HFF-Myc (cell line): ENCODE measurements at places on chromosomes 12 and 14.

- no peak for DNase-seq
These were observed 13.5 kb downstream of the EXD2 start for GRCh38 chr14:69204753-69205152.

DNA sequence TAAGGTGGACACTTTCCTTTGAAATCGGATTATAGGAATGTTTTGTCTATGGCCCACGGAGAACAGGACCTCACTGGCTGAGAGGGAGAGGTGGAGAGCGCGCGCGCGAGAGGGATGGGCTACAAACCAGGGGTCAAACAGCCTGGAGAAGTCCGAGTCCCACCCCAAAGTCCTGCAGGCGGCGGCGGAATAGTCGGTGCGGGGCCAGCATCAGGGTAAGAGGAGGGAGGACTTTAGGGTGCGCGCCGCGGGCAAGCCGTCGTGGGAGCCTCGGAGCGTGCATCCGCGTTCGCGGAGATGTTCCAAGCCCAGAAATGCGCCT is 3.3 kb upstream of the HOXC8 start:
- DNase-seq: no peak

GRCh38 chr12:49899286-49899843 is 4.3 kb downstream of the FAIM2 start:
- DNase-seq: no peak

GRCh38 chr12:50609292-50609874 is 104.6 kb downstream of the DIP2B start:
- no peak for DNase-seq

GRCh38 chr12:130127912-130128789 is 34.1 kb upstream of the FZD10 start:
- no peak for DNase-seq

- DNase-seq: peak; percentile 69
These were observed 61.3 kb upstream of the METAP2 start for GRCh38 chr12:95412482-95413311.

DNA sequence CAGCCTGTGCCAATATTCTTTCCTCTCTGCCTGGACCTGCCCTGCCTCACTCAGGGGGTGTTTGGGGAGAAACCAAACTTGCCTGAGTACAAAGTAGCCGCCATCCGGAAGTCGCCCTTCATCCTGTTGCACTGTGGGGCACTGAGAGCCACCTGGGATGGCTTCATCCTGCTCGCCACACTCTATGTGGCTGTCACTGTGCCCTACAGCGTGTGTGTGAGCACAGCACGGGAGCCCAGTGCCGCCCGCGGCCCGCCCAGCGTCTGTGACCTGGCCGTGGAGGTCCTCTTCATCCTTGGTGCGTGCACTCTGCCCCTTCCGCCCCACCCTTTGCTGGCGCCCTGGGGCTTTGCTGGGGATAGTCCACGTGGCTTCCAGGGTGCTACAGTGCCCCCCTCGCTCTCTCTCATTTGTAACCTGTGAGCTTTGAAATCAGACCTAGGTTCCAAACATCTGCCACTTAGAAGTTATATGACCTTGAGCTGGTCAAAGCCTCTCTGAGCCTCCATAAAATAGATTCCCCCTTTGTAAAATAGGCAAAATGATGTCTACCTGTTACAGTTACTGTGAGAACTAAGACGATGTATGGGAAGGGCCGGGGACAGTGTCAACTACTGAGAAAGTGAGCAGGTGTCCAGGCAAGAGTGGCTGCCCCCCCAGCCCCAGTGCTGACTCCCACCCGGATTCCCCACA is 4.5 kb downstream of the KCNH3 start:
- no peak for DNase-seq

DNA sequence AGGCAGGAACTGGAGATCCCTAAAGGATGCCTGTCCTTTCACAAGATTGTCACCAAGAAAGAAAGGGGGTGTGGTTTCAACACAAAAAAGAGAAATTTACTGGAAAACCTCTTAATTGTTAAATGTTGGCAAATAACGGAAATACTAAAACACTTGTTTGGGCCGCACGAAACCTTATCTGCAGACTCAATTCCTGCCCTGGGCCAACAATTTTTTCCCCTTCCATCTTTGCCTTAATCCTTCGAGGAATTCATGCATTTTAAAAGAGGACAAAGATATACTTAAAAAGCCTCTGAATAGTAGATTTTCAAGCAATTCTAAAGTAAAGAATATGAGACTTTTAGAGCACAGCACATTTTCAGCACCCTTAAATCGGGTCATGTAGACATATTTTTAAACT is 366.2 kb downstream of the DUSP6 start:
- DNase-seq: no peak

DNA sequence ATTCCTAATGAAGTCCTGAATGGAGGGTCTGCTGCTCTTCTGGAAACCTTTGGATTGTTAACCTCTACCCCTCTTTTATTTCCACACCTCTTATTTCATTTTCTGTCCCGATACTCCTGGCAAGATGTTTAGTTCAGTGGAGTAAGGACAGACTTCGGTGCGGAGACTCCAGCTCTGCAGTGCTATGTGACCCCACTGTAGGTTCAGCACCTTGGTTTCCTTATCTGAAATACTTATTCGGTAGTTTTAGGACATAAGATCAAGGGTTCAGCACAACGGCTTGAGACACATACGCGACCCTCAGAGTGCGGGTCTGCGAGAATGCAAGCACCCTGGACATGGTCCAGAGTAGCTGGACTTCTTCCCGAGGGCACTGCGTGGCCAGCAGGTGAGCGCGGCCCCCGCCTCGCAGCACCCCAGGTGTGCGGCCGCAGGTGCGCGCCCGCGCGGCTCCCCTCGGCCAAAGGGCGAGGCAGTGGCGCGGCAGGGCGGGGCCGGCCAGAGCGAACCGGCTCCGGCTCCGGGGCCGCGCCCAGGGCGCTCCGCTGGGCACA is 465 bp upstream of the FGD4 start:
- no peak for DNase-seq
